Keratinocyte (primary cell): ENCODE measurements at places on chromosomes 1 and 21. TPM values are rescaled to one million over a fixed set of nuclear protein-coding genes. Genes with fewer than 3 reads are reported as not detected.

GRCh38 chr1:169305948-169306347, 61.6 kb downstream of the NME7 start:
- no peak overlapping the region for H3K27ac ChIP-seq
- H3K27me3 ChIP-seq = no peaks in the 10 kb centered on the region
- H3K4me1 ChIP-seq = no peaks in the 10 kb centered on the region
- H3K4me3 ChIP-seq = no peak overlapping the region
- peaks cover 4% of the 10 kb centered on the region for H3K36me3 ChIP-seq

GRCh38 chr1:209884665-209885117, 53.3 kb upstream of the SYT14 start:
- H3K36me3 ChIP-seq = peaks cover 14% of the 10 kb centered on the region
- no peaks in the 10 kb centered on the region for H3K27me3 ChIP-seq
- no peak overlapping the region for H3K4me3 ChIP-seq
- H3K4me1 ChIP-seq = peaks cover 40% of the 10 kb centered on the region
- peak overlapping the region; percentile 90 for H3K27ac ChIP-seq

DNA sequence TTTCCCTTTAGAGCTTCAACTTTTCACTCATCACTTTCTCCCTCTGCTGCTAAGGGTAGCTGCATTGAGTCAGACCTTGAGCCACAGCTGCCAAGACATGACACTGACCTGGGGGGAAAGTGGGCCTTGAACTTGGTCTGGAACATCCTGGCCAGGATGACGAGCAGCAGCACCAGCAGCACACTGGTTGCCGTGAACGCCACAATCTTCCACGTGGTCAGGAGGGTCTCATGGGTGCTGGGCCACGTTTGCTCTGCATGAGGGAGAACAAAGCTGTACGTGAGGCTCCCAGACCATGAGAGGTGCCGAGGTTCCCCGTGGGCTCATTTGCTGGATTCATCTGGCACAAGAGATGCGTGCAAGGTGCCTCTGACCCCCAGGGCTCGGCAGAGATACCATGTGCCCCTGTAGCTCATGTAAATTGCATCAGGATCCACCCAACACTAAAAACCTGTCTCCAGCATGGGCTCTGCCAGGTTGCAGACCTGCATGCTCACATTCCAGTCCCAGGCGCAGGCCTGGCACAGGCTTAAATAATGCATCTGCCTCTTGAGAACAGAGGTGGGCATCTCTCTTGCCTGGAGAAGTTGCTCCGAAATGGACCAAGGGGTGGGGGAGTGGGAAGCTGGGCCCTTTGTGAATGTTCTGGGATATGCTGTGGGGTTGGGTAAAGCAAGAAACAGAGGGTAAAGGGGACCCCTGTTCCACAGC, 84.6 kb upstream of the TLR5 start:
- no peak overlapping the region for H3K4me3 ChIP-seq
- no peak for DNase-seq
- peaks cover 21% of the 10 kb centered on the region for H3K4me1 ChIP-seq
- H3K27me3 ChIP-seq = no peaks in the 10 kb centered on the region
- no peak overlapping the region for H3K27ac ChIP-seq

DNA sequence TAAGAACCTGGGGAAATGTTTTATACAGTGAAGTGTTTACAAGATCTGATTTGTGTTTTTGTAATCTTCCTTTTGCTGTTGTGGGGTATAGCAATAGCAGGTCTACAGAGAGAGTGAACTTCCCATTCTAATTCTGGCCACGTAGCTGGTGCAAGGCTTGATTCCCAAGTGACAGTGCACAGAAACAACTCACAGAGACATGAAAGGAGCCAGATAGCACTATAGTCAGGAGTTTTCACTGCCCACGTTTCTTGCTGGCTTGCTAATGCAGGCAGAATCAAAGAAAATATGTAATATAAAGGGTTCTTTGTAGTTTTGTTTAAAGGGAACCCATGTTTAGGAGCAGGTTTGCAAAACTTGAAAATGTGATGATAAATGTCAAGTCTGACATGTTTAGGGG, 170.9 kb upstream of the IVNS1ABP start:
- no peak overlapping the region for H3K4me3 ChIP-seq
- no peaks in the 10 kb centered on the region for H3K36me3 ChIP-seq
- peaks cover 4% of the 10 kb centered on the region for H3K4me1 ChIP-seq
- no peaks in the 10 kb centered on the region for H3K27me3 ChIP-seq
- H3K27ac ChIP-seq = no peak overlapping the region

- H3K4me3 ChIP-seq = no peak overlapping the region
- DNase-seq = no peak
- no peaks in the 10 kb centered on the region for H3K36me3 ChIP-seq
- H3K4me1 ChIP-seq = peaks cover 3% of the 10 kb centered on the region
Observed at GRCh38 chr1:54173681-54174080, 20.9 kb upstream of the CDCP2 start.

The BMP8B gene
- polyA plus RNA-seq = 0.03 to 0.04 TPM in 2 of 3 replicates, not detected in the other

DNA sequence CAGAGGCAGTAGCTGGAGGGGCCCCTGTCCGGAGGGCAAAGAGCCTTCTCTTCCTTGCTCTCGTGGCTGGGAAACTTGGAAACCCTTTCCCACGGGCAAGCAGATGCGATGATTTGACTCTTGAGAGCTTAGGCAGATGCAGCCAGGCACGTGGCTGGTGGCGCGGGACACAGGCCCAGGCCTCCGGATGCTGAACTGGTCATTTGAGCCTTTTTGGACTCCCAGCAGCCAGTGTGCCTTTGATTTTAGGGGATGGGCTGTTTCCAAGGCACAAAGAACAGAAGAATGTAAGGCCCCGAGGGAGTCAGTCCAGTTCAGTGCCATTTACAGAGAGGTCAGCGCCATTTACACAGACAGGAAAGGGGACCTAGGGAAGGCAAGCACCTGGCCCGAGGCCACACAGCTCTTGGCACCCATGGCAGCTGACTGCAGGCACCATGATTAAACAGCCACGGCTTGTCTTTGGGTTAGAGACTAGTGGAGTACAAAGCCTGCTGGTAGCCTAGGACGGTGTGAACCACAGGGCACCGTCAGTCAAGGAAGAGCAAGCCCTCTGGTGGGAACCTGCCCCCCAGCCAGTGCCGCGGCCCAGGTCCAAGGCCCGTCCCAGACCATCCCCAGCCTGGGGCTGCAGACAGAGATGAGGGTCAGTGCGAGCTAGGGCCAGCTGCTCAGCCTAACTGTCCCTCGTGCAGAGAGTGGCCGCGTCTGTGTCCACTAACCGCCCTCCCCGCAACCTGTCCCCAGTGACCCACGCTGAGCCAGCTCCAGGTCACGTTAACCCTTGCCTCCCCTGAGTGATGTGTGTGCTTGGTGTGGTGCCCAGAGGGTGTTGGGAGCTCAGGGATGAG, 20.4 kb upstream of the CCDC27 start:
- H3K27ac ChIP-seq = no peak overlapping the region
- H3K27me3 ChIP-seq = no peaks in the 10 kb centered on the region
- no peaks in the 10 kb centered on the region for H3K4me1 ChIP-seq

DNA sequence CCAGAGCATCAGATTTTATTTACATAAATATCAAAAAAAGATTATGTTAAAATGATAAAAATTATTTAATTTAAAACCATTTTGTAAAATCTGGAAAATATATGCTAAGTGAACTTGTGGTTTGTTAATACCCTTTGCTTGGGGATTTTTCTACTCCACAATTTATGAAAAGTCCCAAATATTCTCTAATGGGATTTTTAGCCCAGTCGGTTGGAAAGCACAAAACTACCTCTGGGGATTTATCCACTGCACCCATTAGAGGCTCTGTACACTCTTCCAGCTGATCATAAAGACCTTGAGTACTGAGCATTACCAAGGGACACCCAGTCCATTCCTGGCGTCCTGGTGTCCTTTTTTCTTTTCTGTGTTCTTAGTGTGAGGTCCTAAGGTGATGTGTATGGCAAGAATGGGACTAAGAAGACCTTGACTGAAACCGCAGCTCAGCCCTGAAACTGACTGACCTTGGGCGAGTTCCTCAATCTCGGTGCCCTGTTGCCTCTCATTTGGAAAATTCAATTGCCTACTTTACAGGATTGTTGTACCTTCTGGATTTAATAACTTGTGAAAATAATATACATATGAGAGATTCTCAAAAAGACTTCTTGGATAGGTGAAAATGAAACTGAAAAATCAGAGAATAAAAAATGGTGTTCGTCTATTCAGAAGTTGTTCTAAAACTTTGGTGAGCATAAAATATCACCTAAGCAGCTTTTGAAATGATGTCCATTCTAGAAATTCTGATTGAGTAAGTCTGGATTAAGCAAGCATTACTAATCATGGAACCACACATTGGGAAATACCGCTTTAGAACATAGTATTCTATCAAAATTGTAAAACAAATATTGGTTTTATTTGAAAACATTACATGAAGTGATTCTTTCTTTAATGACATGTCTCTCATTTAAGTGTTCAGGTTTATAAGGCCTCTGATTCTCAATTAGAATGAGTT, 21.5 kb upstream of the SAMSN1 start:
- H3K36me3 ChIP-seq = no peaks in the 10 kb centered on the region
- H3K4me3 ChIP-seq = no peak overlapping the region
- no peaks in the 10 kb centered on the region for H3K4me1 ChIP-seq
- no peak for DNase-seq
- H3K27me3 ChIP-seq = no peaks in the 10 kb centered on the region
- no peak overlapping the region for H3K27ac ChIP-seq

- H3K27ac ChIP-seq = peak overlapping the region; percentile 89
- H3K27me3 ChIP-seq = no peaks in the 10 kb centered on the region
- no peak overlapping the region for H3K4me3 ChIP-seq
- H3K36me3 ChIP-seq = peaks cover 2% of the 10 kb centered on the region
- H3K4me1 ChIP-seq = peaks cover 69% of the 10 kb centered on the region
Observed at GRCh38 chr1:39132505-39133339, 71.8 kb upstream of the MACF1 start.

The S100A4 gene
- 21.4 to 40.2 TPM (median 26.7 TPM) in 3 replicates for polyA plus RNA-seq

The VAV3 gene
- polyA plus RNA-seq = 12.6 to 19.6 TPM (median 17.6 TPM) in 3 replicates

DNA sequence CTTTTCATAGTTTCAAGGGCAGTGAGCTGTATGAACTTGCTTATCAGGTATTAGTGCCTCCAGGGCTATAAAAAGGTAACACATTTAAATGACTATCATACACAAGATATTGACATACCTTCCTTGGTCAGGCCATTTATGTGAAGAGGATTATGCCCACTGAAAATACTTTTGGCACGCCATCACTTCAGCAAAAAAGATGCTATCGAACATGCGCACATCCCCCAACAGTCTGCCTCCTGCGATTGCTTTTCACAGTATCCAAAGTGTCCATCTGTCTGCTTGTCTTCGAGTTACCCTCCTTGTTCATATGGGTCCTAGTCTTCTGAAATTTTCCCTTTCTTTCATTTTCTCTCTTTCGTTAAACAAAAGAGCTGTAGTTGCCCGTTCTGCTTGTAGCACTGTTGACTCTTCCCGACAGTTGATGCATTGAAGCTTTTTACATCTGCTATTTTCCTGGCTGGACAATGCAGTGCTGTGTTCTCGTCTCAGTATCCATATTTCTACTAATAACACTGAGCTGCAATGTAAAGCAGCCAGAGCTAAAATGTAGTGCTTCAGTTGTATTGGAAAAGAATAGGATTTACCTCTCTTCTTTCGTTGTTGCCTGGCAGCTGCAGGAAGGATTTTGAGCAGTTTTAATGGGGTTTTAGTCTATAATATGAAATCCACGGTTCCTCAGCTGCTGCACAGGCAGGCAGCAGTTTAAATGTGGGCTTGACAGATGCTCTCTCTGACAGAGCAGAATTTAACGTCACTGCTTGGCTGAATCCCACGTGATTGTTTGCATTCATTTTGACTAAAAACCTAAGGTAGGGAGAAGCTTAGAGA, at the start of gene B3GALT2:
Gene B3GALT2, minus strand, starts transcription at position 713 of the 831 bp plus-strand sequence. CDS start 5,051 bp downstream, outside the sequence.
- no peaks in the 10 kb centered on the region for H3K27me3 ChIP-seq
- H3K4me3 ChIP-seq = peak within 1 kb of the TSS; percentile 10
- H3K36me3 ChIP-seq = no peaks in the 10 kb centered on the region
- peaks cover 15% of the 10 kb centered on the region for H3K4me1 ChIP-seq

GRCh38 chr1:92791487-92792066, 6.7 kb upstream of the EVI5 start:
- no peaks in the 10 kb centered on the region for H3K36me3 ChIP-seq
- no peak overlapping the region for H3K27ac ChIP-seq
- DNase-seq = no peak
- H3K4me3 ChIP-seq = no peak overlapping the region
- H3K4me1 ChIP-seq = peaks cover 7% of the 10 kb centered on the region

DNA sequence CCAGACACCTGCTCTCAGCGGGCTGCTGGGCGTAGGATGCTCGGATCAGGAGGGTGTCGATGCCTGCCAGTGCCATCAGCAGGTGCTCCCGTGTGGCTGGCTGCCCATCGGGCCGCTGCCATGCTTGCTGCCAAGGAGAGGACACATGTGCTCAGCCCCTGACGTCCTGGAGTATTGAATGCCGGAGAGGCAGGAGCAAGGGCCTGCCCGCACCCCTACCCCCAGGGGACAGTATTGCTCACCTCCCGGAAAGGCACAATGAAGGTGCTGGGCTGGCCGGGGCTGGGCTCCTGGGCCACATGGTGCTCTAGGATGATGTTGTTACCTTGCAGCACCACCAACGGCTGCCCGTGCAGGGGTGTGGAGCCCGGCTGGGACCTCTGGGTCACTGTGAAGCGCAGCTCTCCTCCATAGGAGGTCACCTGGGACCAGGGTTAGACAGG, 61.5 kb downstream of the HSPG2 start:
- H3K27me3 ChIP-seq = no peaks in the 10 kb centered on the region
- H3K4me3 ChIP-seq = no peak overlapping the region
- H3K4me1 ChIP-seq = peaks cover 1% of the 10 kb centered on the region
- no peak overlapping the region for H3K27ac ChIP-seq

DNA sequence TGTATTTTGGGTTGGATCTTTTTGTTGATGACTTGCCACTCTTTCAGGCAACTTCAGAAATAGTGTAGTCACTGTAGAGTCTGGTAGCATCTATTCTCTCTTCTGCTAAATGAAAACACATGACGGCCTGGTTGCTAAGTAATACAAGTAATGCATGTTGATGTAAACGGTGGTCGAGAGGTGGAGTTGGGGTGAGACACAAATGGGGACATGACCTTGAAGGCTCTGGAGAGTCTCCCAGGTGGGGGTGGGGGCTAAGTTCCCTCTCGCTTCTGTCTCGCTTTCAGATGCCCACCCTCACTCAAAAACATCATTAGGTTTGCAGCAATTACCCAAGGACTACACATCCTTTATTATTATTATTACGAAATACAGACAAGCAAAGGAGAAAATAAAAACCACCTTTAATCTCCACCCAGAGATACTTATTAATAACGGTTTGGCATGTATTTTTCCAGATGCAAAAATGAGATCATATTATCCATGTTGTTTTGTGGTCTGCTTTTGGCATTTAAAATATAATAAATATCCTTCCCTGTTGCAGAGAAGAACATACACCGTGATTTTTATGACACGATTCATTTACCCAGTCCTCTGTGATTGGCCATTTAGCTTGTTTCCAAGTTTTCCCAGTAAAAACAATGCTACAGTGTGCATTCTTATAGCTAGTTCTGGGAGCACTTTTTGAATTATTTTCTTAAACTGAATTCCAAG, 138.1 kb downstream of the MIS18A start:
- no peaks in the 10 kb centered on the region for H3K36me3 ChIP-seq
- H3K27ac ChIP-seq = no peak overlapping the region
- no peaks in the 10 kb centered on the region for H3K27me3 ChIP-seq

The RYR2 gene
- polyA plus RNA-seq = 0.01 to 0.05 TPM in 2 of 3 replicates, not detected in the other

The FAM177B gene
- not detected in 3 replicates for polyA plus RNA-seq

The OR2L8 gene
- polyA plus RNA-seq = not detected in 3 replicates

- H3K4me3 ChIP-seq = no peak overlapping the region
- no peak for DNase-seq
- no peaks in the 10 kb centered on the region for H3K27me3 ChIP-seq
Observed at GRCh38 chr1:162612606-162613400, 19.5 kb upstream of the DDR2 start.

GRCh38 chr1:42913426-42914091, 45.1 kb downstream of the SLC2A1 start:
- H3K4me1 ChIP-seq = peaks cover 3% of the 10 kb centered on the region
- H3K27ac ChIP-seq = no peak overlapping the region
- DNase-seq = no peak

GRCh38 chr1:206679738-206680211, 4.9 kb upstream of the MAPKAPK2 start:
- H3K4me1 ChIP-seq = peaks cover 7% of the 10 kb centered on the region
- DNase-seq = no peak
- H3K36me3 ChIP-seq = no peaks in the 10 kb centered on the region
- peaks cover 10% of the 10 kb centered on the region for H3K27me3 ChIP-seq
- H3K27ac ChIP-seq = no peak overlapping the region
- H3K4me3 ChIP-seq = no peak overlapping the region
